SJCRH30 (cell line): ENCODE measurements at places on chromosomes 11 and 22.

DNA sequence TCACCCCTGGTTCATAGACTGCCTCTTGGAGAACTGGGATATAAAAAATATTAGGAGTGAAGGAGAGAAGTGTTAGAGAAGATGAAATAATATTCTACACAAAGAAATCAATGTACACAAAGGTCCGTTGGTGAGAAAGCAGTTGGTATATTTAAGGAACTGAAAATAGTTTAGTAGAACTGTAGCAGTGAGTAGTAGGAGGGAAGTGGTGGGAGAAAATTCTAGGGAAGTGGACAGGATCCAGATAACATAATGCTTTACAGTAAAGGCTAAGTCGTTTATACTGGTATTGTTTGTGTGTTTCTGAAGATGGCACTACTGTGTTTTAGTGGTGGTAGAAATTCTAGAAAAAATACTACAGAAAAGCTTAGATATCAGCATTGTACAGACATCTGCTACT lies 120.8 kb upstream of the CHORDC1 start:
- DNase-seq = no peak

GRCh38 chr22:30472994-30473720 lies 1.3 kb upstream of the SEC14L3 start:
- no peak for DNase-seq

GRCh38 chr11:85745626-85746025 lies 59.6 kb upstream of the CCDC89 start:
- DNase-seq = no peak

DNA sequence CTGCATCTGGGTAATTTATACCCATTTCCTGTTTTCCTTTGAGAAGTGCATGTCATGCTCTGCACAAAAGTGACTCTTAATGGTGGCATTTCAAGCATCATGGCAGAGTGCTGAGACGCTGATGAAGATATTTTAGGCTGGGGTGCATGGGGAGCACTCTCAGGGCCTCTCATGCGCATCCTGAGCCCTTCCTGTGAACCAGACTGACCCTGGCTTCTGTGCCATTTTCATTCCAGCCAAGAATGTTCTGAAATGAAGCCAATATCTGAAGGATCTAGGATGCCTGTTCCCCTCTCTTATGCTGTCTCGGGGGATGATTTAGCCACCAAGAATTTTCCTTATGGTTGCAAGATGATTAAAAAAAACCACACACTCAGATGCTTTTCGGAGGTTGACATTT lies 61.5 kb downstream of the MIAT start:
- peak; percentile 33 for DNase-seq

DNA sequence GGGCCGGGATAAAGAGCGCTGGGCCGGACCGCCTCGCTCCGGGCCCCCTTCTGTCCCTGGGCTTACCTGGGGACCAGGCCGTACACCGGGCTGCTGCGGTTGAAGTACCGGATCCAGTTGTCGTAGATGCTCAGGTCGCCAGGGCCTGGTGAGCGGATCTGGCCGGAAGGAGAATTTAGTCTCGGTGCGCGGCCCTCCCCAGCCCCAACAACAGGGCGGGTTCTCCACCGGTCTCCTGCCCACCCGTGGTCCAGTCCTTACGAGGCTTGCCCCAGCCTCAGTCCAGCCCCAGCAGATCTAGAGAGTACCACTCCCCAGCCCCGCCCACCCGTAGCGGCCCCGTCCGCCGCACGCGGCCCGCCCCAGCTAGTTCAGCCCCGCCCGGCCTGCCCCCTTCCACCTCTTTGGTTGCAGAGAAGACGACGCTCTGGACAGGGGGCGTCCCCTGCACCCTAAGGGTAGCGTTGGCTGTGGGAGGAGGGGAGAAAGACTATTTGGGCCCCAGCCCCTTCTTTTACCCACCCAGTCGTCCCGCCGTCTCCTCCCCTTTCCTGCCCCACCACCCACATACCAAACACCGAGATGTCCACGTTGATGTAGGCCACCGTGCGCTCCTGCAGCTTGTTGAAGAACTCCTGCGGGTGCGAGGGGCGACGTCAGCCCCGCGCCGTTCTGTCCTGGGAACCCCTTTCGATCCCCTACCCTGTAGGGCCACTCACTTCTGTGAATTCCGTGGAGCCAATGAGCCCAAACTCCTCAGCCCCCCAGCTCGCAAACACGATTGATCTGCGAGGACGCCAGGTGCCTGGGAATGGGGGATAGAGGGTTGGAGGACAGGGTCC lies 6.8 kb downstream of the SAC3D1 start:
- DNase-seq = no peak

DNA sequence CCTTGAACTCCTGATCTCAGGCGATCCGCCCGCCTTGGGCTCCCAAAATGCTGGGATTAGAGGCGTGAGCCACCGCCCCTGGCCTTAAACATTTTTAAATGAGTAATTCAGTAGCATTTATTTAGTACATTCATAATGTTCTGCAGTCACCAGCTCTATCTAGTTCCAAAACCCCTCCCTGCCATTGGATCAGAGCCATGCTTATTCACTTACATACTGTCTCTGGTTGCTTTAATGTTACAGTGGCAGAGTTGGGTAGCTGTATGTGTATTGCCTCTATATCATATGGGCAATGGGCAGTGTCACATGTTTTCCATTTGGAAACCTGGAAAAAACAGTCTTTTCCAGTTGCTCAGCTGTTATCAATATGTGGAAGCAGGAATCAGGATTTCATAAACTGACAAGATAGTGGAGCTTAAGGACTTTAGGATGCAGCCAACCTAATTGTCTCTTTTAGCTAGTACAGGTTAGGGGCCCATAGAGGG lies 10.5 kb downstream of the COA4 start:
- DNase-seq = no peak

GRCh38 chr11:95088946-95089619 lies 563 bp upstream of the ENDOD1 start:
- DNase-seq = no peak

DNA sequence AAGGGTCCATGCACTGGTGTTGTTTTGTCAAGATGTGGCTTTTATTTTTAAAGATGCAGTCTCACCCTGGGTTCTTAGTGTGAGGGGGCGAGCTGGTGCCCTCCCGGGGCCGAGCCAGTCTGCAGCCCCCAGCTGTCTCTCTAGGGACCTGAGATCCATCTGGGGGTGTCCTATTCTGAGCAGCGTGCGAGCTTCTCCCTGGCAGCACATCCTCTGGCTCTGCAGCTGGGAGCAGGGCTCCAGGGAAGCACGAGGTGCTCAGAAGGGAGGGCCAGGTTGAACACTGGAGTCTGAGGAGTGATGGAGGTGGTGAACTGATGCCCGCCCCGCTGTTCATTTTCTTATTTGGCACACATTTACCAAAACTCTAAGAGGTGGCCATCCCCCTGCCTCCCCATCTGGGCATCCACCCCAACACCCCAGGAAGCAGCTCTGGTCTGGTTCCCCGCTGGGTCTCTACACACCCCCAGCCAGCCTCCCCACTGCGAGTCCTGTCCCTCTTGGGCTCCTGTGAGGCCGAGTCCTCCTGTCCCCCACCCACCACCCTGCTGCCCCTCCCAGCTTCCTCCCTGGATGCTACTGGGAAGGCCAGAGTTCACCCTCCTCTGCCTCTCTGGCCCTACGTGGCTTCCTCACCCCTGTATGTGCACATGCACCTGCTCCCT lies 956.4 kb downstream of the BRD1 start:
- no peak for DNase-seq

DNA sequence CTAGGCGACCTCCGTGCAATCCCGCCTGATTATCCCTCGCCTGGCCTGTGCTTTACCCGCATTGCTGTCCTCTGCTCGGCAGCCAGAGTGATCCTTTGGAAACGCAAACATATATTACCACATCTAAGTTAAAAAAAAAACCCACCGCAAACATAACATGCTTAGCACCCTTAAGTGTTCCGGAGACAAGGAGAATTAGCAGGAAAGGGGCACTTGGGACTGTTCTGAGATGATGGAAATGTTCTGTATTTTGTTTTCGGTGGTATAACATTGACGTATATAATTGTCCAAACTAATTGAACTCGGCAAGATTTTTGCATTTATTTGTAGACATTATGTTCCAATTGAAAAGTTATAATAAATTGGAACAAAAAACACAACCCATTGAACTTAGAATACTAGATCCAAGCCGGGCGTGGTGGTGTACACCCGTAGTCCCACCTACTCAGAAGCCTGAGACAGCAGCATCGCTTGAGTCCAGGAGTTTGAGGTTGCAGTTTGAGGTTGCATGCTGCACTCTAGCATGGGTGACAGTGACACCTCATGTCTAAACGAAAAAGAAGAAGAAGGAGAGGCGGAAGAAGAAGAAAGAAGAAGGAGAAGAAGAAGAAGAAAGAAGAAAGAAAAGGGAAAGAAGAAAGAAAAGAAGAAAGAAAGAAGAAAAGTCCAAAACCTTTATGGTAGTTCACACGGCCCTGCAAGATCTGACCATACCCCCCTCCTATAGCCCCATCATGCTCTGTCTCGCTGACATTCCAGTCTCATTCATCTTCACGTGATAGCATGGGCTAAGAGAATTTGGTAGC lies 604 bp upstream of the POLR3H start:
- DNase-seq = peak; percentile 31
